ENCODE measurements at places on chromosomes 16 and 17. TPM values are rescaled to one million over a fixed set of nuclear protein-coding genes. Genes with fewer than 3 reads are reported as not detected.

DNA sequence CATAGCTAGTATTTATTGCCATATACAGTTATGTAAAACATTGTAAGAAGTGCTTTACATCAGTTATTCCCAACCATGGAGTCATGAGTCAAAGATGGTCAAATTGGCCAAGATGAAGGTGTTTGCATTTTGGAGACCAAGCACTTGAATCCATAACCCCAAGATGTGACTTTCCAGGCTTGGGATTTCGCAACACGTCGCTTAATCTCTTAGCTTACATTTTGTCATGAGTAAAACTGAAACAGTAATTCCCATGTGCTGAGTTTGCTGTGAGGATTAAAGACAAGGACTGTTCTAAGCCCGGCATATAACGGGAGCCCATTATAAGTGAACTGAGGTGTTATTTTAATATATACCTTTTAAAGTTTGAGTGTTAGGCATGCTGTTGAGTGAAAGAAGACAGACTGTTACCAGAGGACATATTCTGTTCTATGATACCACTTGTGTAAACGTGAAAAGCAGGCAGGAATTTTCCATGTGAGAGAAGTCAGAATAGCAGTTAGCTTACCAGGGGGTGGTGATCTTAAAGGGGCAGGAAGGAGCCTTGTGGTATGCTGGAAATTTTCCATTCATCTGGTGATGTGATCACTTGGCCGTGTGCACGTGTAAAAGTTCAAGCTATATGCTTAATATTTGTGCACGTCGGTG is 484.9 kb downstream of the WWOX start:
- no peak for DNase-seq

GRCh38 chr16:84013787-84014569 is 28.6 kb downstream of the SLC38A8 start:
- DNase-seq, result no peak

DNA sequence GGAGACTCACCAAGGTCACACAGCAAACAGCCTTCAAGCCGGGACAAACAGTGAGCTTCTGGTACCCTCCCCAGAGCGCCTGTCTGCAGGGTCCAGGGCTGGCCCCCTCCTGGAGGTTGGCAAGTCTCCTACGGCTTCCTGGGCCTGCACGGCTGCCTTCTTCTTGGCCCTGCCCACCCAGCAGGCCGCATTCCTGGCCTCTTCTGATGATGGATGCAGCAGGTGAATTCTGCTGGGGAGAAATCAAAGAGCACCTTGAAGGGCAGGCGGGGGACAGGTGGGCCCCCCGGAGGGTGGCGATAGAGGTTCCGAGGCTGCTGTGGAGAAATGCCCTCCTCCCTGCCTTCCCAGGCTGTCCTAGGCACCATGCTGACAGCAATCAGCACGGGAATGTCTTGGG is 3.8 kb upstream of the NOS2 start:
- DNase-seq, result no peak

The CRAMP1 gene
- 12.1 TPM for total RNA-seq

The CES3 gene
- total RNA-seq, result 1.3 TPM

Measured in posterior vena cava (tissue), 2 donors.